Immature natural killer cell (primary cell): ENCODE measurements at places on chromosomes 3 and 15.

DNA sequence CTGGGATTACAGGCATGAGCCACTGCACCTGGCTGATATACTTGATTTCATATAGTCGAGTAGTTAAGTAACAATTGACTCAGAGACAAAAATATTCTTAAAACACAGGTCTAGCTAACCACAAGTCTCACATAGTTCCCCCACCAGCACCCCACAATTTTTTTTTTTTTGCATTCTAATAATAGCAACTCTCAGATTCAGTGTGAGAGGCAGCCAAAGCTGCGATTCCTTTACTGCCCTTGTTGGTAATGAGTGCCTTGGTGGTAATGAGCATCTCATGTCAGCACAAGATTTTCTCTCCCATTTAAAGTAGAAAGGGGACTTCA lies 72.5 kb downstream of the WWTR1 start:
- peaks cover 8% of the 10 kb centered on the region for H3K4me1 ChIP-seq
- H3K27me3 ChIP-seq, result peaks cover 8% of the 10 kb centered on the region
- no peak for DNase-seq
- no peak overlapping the region for H3K4me3 ChIP-seq

GRCh38 chr15:100018191-100018590 lies 285.0 kb upstream of the LYSMD4 start:
- H3K27ac ChIP-seq, result no peak overlapping the region
- H3K4me3 ChIP-seq, result no peak overlapping the region
- no peaks in the 10 kb centered on the region for H3K27me3 ChIP-seq
- H3K4me1 ChIP-seq, result no peaks in the 10 kb centered on the region
- no peaks in the 10 kb centered on the region for H3K36me3 ChIP-seq

DNA sequence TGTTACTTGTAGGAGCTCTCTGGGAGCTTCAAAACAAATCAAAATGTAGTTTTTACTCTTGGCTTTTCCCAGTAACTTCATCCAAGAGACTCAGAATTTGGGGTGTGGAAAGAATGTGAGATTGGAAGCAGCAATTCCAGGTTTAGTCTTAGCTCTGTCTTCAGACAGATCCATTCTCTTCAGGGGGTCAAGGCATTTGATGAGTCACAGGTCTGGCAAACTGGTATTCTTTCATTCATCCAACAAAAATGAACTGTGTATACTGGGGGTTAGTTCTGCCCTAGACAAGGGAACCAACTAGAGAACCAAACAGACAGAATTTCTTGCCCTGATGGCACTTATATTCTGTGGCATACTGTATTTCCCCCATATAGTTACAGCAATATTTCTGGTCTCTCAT lies 36.3 kb upstream of the CADPS start:
- no peak for DNase-seq
- H3K36me3 ChIP-seq, result no peaks in the 10 kb centered on the region
- H3K27ac ChIP-seq, result no peak overlapping the region
- H3K27me3 ChIP-seq, result no peaks in the 10 kb centered on the region
- H3K4me3 ChIP-seq, result no peak overlapping the region
- no peaks in the 10 kb centered on the region for H3K4me1 ChIP-seq

GRCh38 chr3:14943042-14943441 lies 4.3 kb upstream of the NR2C2 start:
- no peak overlapping the region for H3K4me3 ChIP-seq
- H3K36me3 ChIP-seq, result peaks cover 4% of the 10 kb centered on the region
- H3K27ac ChIP-seq, result peak overlapping the region; percentile 5

DNA sequence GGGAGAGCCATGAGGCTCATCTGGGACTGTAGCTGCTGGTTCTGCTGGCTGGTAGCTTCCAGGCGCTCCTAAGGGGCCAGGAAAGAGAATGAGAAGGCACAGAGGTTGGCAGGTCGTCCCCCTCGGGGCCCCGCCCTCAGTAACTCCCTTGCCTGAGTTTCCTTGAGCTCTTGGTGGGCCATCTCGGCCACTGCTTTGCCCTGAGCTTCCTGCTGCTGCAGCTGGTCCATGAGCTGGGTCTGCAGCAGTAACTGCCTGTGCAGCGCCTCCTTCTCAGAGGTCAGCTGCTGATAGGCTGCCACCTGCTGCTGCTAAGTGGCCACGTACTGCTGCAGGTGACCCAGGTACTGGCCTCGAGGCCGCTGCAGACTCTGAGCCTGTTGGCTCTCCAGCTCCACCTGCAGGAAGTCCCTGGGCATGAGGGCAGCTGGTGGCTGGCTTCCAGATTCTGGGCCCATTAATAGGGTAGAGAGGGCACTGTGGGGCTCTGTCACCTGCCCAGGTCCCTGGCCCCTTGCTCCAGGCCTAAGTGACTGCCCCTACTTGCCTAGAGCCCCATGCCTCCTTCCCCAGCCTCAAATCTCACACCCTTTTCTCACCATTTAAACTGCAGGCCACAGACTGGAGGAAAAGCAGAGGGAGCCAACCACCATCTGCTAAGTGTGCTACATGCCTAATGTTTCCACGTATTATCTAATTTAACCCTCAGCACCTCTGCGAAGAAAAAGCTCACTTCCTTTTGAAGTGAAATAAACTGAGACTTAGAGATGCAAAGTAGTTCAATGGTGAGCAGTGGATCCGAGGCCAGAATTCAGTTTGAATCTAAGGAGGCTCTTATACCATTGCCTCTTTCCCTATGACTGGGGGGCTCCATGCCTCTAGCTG lies 10.8 kb upstream of the VPS33B start:
- H3K27ac ChIP-seq, result no peak overlapping the region
- peak; percentile 38 for DNase-seq
- peaks cover 7% of the 10 kb centered on the region for H3K4me1 ChIP-seq
- no peak overlapping the region for H3K4me3 ChIP-seq
- H3K27me3 ChIP-seq, result peaks cover 8% of the 10 kb centered on the region

GRCh38 chr15:56038015-56038414 lies 44.6 kb upstream of the NEDD4 start:
- no peak for DNase-seq
- peaks cover 2% of the 10 kb centered on the region for H3K27me3 ChIP-seq
- no peaks in the 10 kb centered on the region for H3K36me3 ChIP-seq
- H3K4me3 ChIP-seq, result no peak overlapping the region

DNA sequence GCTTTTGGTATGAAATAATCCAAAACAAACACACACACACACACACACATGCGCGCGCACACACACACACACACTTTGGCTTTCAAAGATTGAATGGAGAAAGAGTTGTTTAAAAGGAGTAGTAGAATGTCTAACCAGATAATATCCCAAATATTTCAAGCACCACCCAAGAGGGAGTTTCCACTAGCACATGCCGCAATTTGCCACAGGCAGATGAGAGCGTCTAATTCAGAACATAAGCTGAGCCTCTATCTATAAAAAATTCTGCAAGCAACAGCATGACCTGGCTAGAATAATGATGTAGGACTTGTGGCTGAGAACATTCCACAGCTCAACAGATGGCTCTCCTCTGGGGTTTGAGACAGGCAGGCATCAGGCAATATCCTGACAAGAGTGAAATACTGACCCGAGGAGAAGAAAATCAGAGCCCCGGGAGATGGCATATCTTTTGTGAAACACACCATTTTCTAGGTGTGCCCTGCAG lies 302.5 kb upstream of the GADL1 start:
- peaks cover 2% of the 10 kb centered on the region for H3K27me3 ChIP-seq
- H3K4me3 ChIP-seq, result no peak overlapping the region

- no peaks in the 10 kb centered on the region for H3K36me3 ChIP-seq
- H3K4me1 ChIP-seq, result no peaks in the 10 kb centered on the region
- DNase-seq, result no peak
- H3K4me3 ChIP-seq, result no peak overlapping the region
Measured at GRCh38 chr3:114846252-114846651, 300.8 kb downstream of the ZBTB20 start.

GRCh38 chr3:171614318-171614921 lies 154.2 kb upstream of the TNIK start:
- H3K36me3 ChIP-seq, result peaks cover 22% of the 10 kb centered on the region
- H3K27ac ChIP-seq, result no peak overlapping the region
- peaks cover 9% of the 10 kb centered on the region for H3K4me1 ChIP-seq
- H3K27me3 ChIP-seq, result no peaks in the 10 kb centered on the region

DNA sequence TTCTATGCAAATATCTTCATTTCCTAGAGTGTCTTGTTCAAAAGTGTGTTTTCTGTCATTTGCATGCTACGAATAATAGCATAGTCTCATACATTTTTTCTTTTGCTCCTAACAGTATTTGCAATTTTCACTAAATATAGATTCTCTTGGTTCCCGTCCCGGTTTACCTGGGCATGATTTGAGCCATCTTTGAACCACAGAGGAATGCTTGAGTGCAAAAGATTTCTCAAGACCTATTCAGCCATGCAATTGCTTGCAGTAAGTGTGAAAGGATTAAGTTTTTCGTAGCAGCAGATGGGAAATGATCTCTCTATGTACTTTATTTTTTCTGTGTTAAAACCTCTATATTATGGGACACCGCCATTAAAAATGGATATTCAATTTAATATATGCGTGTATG lies 733.0 kb downstream of the ZPLD1 start:
- no peaks in the 10 kb centered on the region for H3K27me3 ChIP-seq
- H3K36me3 ChIP-seq, result no peaks in the 10 kb centered on the region
- no peak for DNase-seq

GRCh38 chr3:177475356-177475665 lies 278.0 kb upstream of the TBL1XR1 start:
- H3K27ac ChIP-seq, result no peak overlapping the region
- DNase-seq, result no peak
- H3K27me3 ChIP-seq, result peaks cover 3% of the 10 kb centered on the region

DNA sequence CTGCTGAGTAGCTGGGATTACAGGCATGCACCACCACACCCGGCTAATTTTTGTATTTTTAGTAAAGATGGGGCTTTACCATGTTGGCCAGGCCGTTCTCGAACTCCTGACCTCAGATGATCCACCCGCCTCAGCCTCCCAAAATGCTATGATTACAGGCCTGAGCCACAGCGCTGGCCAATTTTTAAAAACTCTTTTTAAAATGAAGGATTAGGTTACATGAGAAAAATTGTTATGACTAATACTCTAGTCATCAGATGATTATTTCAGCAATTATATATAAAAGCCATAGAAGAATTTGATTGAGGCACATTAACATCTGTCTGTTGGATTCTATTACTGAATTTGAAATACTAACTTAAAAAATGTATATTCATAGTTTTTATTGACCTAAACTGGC lies 134.1 kb upstream of the MNS1 start:
- no peak for DNase-seq
- H3K27ac ChIP-seq, result no peak overlapping the region
- H3K4me1 ChIP-seq, result no peaks in the 10 kb centered on the region
- H3K27me3 ChIP-seq, result peaks cover 1% of the 10 kb centered on the region
- H3K4me3 ChIP-seq, result no peak overlapping the region

DNA sequence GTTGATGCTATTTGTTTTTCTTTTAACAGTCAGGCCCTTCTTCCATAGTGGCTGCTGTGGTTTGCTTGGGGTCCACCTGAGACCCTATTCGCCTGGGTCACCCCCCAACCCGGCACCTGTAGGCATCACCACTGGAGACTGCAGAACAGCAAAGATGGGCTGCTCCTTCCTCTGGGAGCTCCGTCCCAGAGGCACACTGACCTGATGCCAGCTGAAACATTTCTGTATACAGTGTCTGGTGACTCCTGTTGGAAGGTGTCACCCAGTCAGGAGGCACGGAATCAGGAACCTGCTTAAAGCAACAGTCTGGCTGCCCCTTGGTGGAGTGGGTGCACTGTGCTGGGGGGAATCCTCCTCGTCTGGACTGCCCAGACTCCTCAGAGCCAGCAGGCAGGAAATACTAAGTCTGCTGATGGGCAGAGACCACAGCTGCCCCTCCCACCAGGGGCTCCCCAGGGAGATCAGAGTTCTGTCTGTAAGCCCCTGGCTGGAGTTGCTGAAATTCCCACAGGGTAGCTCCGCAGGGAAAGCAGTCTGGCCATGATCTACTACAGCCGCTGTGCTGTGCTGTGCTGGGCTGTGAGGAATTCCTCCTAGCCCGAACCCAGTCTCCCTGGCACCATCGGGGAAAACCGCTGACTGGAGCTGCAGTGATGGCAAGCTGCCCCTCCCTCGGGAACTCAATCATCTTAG lies 248.2 kb downstream of the TBC1D5 start:
- H3K27me3 ChIP-seq, result peaks cover 2% of the 10 kb centered on the region
- no peak overlapping the region for H3K4me3 ChIP-seq
- no peak for DNase-seq
- peaks cover 23% of the 10 kb centered on the region for H3K36me3 ChIP-seq

DNA sequence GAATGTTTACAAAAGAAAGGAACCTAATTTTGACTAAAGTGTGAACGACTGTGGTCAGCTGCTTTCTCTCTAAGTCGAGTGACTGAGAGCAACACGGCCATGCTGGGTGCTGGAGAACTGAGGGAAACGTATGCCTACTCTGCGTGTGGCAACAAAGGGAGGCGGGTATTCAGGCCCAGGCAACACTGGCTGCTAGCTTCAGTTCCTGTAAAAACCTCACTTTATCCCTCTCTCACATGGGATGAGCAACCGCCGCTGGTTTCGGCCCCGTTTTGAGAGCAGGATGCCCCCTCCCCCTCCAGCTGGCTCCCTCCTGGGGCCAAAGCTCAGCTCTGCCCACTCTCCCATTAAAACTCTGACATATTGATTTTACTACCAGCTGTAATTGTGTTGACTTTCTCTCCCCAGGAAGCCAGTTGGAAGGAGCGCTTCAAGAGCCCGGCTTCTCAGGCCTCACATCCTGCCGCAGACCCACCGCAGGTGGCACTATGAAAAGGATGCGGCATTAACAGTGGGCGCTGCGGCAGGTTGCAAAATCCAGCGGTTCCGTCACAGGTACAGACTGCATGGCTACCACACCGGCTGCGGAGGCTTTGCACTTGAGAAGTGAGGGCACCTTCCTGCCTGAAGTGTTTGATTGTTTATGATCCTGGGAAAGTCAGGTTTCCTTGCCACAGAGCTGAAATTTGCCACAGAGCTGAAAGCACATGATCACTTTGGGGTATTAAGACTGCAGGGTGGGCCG lies 12.7 kb downstream of the PLXND1 start:
- peaks cover 21% of the 10 kb centered on the region for H3K27me3 ChIP-seq
- peak overlapping the region; percentile 91 for H3K27ac ChIP-seq
- H3K36me3 ChIP-seq, result no peaks in the 10 kb centered on the region
- DNase-seq, result peak; percentile 91
- H3K4me1 ChIP-seq, result peaks cover 75% of the 10 kb centered on the region
